Progenitor cell of endocrine pancreas (in vitro differentiated cells): ENCODE measurements at places on chromosomes 3 and 15.

DNA sequence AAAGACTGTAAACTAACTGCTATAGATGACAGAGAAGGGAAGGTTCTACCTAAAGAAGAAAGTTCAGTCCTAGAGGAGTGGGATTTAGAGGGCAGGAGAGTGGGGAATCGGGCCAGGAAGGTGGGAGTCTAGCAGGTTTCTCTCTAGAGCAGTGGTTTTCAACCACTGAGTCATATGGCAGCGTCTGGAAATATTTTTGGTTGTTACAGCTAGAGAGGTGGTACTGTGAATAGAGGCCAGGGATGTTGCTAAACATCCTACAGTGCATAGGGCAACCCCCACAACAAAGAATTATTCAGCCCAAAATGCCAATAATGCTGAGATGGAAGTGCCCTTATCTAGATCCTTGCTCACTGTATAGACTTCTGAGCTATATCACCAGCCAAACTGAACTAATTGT lies 28.7 kb downstream of the ATP1B3 start:
- DNase-seq: no peak

DNA sequence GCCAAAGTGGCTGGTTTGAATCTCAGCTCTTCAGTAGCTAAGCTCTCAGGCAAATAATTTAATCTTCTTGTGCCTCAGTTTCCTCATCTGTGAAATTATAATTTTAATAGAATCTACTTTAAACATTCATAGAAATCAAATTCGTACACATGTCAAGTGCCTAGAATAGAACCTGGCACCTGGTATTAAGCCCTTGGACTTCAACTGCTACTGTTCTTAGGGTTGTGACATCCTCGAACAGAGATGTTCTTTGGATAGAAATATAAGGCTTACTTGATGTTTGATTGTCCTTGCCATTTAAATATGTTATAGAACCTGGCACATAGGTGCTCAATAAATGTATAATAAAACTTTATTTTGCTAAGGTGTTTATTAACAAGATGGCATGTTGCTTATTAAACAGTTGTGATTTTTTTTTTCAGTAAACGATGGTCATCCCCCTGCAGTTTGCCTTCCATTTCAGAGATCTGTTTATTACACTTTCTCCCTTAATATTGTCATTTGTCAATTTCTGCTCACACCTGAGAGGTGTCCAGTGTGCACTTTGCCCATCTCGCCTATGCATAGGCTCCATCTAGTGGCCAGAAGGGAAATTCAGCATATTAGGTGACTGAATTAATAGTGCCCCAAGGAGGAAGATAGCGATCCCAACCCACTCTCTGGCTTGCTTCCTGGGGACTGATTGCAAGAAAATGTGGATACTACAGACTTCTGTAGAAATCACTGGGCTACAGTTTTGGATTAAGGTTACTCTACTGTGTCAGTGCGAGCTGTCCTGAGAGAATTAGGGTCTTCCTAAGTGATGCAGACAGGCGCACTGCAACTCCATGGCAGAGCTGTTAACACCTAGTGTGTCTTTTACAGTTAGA lies 10.7 kb downstream of the IGF1R start:
- DNase-seq: no peak

- DNase-seq: no peak
Measured at GRCh38 chr3:155745795-155746550, 1.1 kb upstream of the PLCH1 start.

DNA sequence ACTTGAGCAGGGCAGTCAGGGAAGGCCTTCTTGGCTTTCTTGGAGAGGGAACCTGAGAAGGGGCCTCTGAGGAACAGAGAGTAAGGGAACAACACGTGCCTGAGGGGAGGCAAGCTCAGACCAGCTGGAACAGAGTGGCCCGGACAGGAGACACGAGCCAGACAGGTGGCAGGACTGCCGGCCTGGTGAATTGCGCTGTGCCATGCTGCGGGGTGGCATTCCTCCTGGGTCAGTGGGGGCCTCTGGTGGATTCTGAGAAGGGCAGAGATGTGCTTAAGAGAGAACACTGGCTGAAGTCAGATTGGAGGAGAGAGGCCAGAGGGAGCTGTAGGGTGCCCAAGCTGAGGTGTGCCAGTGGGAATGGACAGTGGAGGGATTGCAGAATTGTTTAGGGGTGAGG lies 4.9 kb downstream of the CHAC1 start:
- DNase-seq: no peak

DNA sequence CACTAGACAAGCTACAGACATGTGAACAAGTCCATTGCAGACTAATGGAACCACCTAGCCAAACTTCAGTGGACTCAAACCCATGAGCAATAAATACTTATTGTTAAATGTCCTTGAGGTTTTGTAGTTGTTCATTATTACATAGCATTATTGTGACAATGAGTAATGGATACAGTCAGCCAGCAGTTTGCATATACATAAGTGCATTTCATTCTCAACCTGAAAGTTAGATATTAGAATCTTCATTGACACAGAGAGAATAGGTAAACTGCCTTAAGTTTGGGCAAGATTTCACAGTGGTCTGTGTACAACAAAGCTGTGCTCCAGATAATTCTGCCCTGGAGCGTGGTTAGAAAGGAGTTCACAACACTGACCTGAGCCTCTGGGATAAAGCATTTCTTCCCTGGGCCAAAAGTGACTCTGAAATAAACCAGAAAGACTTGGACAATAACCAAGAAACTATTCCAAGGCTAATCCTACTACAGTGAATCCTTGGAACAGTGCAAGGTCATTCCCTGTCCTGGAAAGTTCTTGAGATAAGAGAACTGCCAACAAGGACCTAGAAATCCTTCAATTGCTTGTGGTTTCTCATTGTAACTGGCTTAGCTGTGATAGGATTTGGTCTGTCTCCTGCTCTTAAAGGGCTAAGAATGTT lies 225.5 kb upstream of the STT3B start:
- DNase-seq: no peak

DNA sequence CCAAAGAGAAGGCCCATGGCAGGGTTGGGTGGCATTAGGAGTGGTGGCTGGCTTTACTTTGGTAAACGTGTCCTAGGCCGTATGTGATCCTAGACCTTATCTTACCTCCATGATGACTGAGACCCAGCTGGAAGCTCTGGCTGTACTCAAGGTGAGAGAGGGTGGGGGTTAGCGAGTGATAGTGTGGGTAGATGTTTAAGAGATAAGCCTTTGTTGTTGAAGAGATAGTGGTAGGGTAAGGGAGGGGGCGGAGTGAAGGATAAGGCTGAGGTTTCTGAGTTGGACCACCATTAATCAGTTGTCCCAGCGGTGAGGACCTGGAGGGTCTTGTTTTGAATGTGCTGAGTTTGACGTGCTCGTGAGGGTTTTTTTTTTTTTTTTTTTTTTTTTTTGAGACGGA lies 61.5 kb upstream of the ULK4 start:
- no peak for DNase-seq
